ENCODE measurements at places on chromosomes 2 and 18. TPM values are rescaled to one million over a fixed set of nuclear protein-coding genes. Genes with fewer than 3 reads are reported as not detected.

Gene ACYP2
- 12.0 TPM for total RNA-seq

Gene RNF25
- 31.8 TPM for total RNA-seq

Gene POTEJ
- total RNA-seq, result 0.26 TPM

Gene CDH2
- 0.26 TPM for total RNA-seq

Gene DDX1
- total RNA-seq, result 71.2 TPM

Gene MBD5
- 4.3 TPM for total RNA-seq

Gene CLIP4
- total RNA-seq, result 5.9 TPM

Gene CXCR1
- not detected for total RNA-seq

Gene RGPD4
- not detected for total RNA-seq

Gene EML6
- 0.76 TPM for total RNA-seq

Gene EFR3B
- 0.54 TPM for total RNA-seq

Gene NT5C1B
- total RNA-seq, result not detected

Gene MYCN
- total RNA-seq, result 8.6 TPM

Gene VWA3B
- not detected for total RNA-seq

Gene GREB1L
- 3.5 TPM for total RNA-seq

Gene CD8A
- not detected for total RNA-seq

Gene MAPK4
- not detected for total RNA-seq

Gene LOXHD1
- 0.26 TPM for total RNA-seq

Gene LBX2
- 0.09 TPM for total RNA-seq

Gene CYBRD1
- total RNA-seq, result 24.5 TPM

Gene RAB27B
- under 0.01 TPM for total RNA-seq

Gene ANKRD30B
- total RNA-seq, result under 0.01 TPM

Gene ANKRD62
- under 0.01 TPM for total RNA-seq

Gene ASNSD1
- 48.9 TPM for total RNA-seq

Gene ARHGAP28
- 1.1 TPM for total RNA-seq

Gene LYPD1
- not detected for total RNA-seq

Gene KCNG2
- 0.43 TPM for total RNA-seq

Gene ARHGEF33
- total RNA-seq, result under 0.01 TPM

Gene HSPD1
- 82.0 TPM for total RNA-seq

Gene ZNG1B
- total RNA-seq, result 27.6 TPM

Gene IL36RN
- not detected for total RNA-seq

Gene DSG2
- total RNA-seq, result 15.0 TPM

Gene ANKRD29
- 6.2 TPM for total RNA-seq

Gene EPB41L3
- total RNA-seq, result 49.1 TPM

Gene CIB4
- total RNA-seq, result not detected

Gene L3MBTL4
- total RNA-seq, result 8.8 TPM

Gene PSMA8
- total RNA-seq, result not detected

Gene DOK6
- total RNA-seq, result 1.1 TPM

Gene SNX17
- 131 TPM for total RNA-seq

Gene SNED1
- 17.9 TPM for total RNA-seq

Gene ALPP
- not detected for total RNA-seq

Gene ITGA6
- 212 TPM for total RNA-seq

Gene COPS8
- total RNA-seq, result 43.7 TPM

Gene BCL11A
- total RNA-seq, result 1.4 TPM

Gene SNRNP27
- 24.2 TPM for total RNA-seq

Gene IL18RAP
- not detected for total RNA-seq

Gene CYP27A1
- total RNA-seq, result 12.7 TPM

Gene SERPINB13
- total RNA-seq, result not detected

Gene ST3GAL5
- 3.0 TPM for total RNA-seq

All from dermis lymphatic vessel endothelial cell (primary cell).